ENCODE measurements at places on chromosomes 5 and 9. TPM values are rescaled to one million over a fixed set of nuclear protein-coding genes. Genes with fewer than 3 reads are reported as not detected.
A peak's percentile ranks its signal among the peaks of the same experiment; 100 is the strongest.

KLHL3 gene
- 12.8 TPM for total RNA-seq

PCDHGB6 gene
- total RNA-seq, result 6.0 TPM

PLCXD3 gene
- total RNA-seq, result not detected

TAF11L9 gene
- not detected for total RNA-seq

WDR31 gene
- total RNA-seq, result 0.72 TPM

SLC36A3 gene
- total RNA-seq, result not detected

PCDHGB2 gene
- total RNA-seq, result 3.8 TPM

PPP3R2 gene
- not detected for total RNA-seq

AGXT2 gene
- not detected for total RNA-seq

C7 gene
- 0.52 TPM for total RNA-seq

GRCh38 chr9:116837018-116837989 is 150.2 kb downstream of the TRIM32 start:
- peak; percentile 43 for DNase-seq

- DNase-seq, result no peak
These were observed 9.8 kb downstream of the LURAP1L start for GRCh38 chr9:12784461-12785259.

- no peak for DNase-seq
These were observed 183.9 kb downstream of the GRIA1 start for GRCh38 chr5:153674356-153674755.

GRCh38 chr5:178067755-178068154 is 45.6 kb upstream of the N4BP3 start:
- no peak for DNase-seq

GRCh38 chr9:101158361-101158760 is 129.8 kb downstream of the PLPPR1 start:
- no peak for DNase-seq

DNA sequence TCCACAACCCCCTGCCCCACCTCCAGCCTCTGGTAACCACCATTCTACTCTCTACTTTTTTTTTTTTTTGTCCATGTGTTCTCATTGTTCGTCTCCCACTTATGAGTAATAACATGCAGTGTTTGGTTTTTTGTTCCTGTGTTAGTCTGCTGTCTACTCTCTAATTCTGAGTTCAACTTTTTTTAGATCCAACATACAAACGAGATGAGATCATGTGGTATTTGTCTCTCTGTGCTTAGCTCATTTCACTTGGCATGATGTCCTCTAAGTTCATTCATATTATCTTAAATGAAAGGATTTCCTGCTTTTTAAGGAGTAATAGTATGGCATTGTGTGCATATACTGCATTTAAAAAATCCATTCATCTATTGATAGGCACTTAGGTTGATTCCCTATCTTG is 130.9 kb downstream of the NMUR2 start:
- no peak for DNase-seq

DNA sequence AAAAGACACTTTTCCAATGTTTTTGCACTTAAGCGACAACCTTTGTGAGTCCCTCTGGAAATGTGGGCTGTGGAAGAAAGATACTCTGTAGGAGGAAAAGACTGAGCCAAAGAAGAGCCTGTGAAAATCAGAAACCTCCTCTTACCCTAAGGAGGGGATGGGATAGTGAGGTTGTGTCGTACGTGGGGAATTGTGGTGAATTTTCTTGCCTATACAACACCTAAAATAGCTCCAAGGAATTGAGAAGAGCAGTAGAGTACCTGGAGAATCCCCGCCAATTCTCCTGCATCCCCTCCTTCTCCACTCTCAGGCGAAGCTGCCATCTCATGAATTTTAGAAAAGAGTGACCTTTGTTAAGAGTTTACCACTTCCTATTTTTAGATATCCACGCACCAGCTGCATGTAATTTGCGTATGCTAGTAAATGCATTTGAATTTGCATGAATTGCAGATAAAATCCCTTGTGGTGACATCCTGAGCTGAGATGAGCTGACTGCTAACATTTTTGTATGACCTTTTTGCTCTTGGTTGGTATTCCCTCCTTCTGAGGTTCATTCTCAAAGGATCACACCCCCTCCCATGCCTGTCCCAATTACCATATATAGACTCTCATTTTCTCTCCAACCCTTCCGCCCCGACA is 147.2 kb downstream of the PCSK5 start:
- DNase-seq, result no peak

- DNase-seq, result no peak
These were observed 196.0 kb downstream of the SPATA31D1 start for GRCh38 chr9:82184524-82184923.

DNA sequence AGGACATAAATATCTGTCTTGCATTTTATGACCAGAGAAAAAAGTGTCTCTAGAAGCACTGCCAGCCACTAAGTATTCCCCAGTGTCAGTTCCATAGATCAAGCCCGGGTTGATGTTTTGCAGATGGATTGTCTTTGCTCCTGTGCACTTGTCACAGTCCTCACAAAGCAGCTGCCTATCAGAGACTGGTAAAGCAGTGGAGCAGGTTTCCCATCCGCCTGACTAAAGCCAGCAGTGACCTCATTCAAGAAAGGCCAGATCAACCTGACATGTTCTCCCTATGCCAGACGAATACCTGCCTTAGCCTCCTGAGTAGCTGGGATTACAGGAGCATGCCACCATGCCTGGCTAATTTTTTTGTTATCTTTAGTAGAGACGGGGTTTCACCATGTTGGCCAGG is 26.8 kb upstream of the GARNL3 start:
- DNase-seq, result no peak

DNA sequence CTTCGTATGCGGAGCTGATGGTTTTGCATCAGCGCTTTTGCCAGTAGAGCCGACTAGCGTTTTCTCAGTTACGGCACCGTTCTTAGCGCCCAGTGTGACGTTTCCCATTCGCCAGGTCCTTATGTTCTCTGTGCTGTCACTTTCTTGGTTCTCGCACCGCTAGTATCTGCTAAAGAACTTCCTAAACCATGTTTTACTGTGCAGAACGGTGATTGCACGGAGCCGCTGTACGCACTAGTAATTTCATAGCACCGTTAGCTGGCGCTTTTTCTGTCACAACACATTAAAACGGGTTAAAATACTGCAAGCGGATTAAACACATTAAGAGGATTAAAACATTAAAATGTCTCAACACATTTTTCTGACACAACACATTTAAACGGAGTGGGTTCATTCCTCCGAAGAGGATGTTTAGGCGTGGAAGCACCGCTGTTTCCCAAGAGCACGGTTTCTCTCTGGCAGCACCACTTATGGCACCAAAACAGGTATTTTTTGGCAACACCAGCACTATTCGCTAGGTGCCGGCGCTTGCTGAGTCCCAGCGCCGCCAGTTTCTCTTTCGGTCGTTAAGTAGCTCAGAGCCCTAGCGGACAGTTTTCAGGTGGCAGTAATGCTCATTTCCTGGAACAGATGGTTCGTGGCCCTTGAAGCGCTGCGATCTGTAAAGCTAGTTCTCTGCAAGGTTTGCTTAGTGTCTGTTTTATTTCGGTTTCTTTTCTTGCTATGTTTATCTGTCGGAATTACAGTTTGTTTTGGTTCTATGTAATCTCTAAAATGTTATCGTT is 20.3 kb downstream of the ANXA2R start:
- peak; percentile 74 for DNase-seq

DNA sequence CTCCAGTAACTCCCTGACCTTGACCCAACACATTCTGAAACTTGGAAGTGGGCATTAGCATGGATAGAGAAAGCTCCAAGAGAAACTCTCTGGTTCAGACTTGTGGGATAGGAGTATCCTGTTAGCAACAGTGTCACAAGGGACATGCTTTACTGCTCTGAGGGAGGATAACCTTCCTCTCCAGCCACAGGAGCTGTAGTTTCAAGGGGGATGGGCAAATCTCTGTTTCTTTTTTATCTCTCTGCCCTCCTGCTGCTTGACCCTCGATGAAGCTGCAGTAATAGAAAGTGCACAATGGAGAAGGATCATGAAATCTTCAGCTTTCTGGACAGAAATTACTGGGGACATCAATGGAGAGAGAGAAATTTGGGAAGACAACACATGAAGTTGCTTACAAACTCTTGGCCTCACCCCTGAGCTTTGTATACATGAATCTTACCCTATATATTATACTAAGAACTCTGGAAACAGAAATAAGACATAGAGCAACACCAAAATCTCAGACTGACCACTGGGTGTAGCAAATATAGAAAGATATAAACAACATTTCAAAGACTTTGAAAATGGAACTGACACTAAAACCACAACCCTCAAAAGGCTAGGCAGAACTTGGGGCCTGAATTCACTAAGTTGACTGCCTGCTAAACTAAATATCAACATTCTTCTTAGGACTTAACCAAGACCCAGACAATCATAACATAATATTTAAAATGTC is 471.0 kb upstream of the MEF2C start:
- no peak for DNase-seq

- DNase-seq, result no peak
These were observed 41.6 kb downstream of the MLLT3 start for GRCh38 chr9:20580673-20581072.

DNA sequence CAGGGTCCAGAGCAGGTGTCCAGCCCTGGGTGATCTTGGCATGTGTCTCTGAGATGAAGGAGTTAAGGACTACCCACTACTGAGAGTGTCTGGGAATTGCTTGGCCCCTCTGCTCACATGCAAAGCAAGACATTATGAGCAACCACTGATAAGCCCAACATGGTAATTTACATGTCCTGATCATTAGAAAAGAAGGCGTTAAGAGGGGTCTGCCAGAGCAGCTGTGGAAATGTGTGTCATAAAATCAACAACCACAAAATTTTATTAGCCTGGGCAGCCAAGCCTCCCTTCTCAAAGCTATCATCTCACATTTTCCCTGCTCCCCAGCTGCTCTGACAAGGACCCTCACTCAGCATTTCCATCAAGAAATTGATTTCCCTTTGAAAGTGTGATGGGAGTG is 351.0 kb downstream of the SPOCK1 start:
- DNase-seq, result no peak

DNA sequence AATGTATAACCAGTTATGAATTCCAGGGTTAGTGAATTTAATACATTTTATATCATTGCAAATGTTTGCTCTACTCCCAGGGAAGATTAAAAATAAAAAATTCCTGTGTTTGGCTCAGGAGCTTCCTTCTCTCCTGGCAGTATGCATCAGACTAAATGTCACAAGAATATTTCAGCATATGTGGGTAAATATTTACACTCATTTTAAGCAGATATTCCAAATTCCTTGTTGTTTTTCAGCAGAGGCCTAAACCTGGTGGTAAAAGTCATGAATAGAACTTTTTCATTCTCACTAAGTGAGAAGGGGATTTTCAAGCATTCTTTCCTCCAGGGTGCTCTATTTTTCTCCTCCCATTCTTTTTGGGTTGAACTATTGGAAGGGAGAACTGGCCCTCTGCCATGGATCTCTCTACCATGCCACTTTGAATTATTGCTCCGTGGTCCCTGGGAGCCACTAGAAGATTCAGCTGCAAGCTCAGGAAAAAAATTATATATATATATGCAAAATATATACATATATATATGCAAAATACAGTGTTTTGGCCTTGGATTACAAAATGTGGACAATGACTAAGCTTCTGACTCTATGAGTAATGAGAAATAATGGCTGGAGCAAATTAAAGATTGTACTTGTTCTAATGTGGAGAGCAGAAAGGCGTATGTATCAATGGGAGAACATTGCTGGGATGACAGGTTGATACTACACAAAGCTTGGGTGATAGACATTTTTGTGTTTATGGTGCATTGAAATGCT is 180.6 kb upstream of the PAPPA start:
- DNase-seq, result no peak

DNA sequence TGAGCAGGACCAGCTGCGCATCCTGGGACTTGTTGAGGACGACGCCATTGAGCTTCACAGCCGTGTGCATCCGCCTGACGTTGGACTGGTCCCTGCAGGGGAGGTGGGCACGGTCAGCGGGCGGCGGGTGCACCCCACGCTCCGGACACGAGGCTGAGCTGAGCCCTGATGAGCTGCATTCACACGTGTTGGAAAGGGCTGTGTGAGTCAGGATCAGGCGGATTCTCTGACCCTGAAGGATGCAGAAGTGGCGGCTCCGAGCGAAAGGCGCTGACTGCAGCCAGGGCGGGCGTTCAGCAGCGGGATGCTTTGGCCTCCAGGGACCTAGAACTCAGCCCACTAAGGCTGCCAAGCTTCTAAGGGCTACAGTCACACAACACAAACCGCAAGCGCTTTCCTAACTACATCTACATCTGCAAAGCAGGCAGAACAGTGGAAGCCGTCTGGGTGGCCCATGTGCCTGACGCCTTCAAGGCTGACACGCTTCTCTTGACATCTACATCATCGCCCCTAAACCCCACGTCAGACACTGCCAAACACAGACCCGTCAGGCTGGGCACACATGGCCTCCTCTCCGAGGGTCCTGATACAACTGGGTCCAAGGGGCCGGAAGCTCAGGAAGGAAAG is 44.9 kb downstream of the NKD2 start:
- no peak for DNase-seq

GRCh38 chr9:125513303-125513667 is 193.7 kb downstream of the MAPKAP1 start:
- no peak for DNase-seq

DNA sequence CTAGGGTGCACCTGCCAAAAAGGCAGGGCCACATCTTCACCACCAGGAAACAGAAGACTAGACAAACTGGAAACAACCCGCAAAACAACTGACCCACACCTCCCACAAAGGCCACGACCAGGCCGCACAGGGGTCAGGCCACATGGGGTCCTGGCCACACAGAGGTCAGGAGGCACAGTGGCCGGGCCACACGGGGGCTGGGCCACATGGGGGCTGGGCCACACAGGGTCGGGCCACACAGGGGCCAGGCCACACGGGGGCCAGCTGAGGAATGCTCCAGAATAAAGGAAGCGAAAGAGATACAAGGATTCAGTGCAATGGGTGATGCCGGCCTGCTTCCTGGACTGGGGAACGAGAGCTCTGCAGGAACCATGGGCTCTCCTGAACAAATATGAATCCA is 91.6 kb downstream of the OLFM1 start:
- DNase-seq, result no peak

DNA sequence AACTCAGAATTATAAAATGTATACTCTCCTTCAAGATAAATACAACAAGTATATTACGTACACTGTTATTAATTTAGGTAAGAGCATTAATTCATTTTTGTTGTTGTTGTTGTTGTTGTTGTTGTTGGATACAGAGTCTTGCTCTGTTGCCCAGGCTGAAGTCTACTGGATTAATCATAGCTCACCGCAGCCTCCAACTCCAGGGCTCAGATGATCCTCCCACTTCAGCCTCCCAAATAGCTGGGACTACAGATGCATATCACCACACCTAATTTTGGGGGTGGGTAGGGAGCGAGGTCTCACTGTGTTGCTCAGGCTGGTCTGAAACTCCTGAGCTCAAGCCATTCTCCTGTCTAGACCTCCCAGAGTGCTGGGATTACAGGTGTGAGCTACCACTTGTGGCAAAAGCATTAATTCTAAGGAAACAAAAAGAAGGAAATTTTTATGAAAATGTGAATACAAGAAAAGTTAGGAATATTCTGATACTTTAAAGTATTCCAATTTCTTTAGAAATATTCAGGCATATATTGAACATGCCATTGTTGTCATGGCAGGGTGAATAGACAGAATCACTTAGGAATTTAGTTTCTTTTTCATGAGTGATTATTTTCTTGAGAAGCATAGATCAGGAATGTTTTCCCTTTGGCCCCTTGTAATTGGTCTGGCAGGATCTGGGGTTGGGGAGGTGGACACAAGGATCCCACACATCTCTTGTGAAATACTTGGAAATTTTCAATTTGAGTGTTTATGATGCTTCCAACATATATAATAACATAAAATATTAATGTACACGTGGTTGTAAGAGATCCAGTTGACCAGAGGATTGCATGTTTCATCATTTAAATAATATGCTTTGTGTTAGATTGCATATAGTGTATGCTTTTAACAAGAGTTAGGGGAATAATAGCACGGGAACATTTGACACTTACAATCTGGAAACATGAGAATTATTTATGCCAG is 263.6 kb downstream of the FANCC start:
- DNase-seq, result no peak

GRCh38 chr5:6812800-6813731 is 99.8 kb downstream of the TENT4A start:
- no peak for DNase-seq

Measured in H9 (cell line).